GM23338 (cell line): ENCODE measurements at places on chromosomes 2 and 18. TPM values are rescaled to one million over a fixed set of nuclear protein-coding genes. Genes with fewer than 3 reads are reported as not detected.

DNA sequence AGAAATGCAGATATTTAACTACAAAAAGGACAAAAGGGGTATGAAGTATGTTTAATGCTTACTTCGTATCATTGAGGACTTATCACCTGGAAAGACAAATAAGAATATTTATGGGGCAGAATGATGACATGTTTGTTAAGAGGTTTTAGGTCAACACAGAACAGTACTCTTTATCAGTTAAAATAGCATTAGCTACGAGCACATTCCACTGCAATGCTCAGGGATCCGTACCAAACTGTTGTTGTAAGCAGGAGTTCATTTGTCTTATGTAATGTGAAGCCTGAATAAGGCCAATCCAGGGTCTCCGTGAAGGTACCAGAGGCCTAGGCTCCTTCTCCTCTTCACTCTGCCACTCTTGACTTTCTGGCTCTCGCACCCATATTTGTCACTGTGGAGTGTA, 465.7 kb upstream of the NRP2 start:
- DNase-seq, result no peak

LYG2 gene
- 1.2 TPM in 1 of 2 replicates, not detected in the other for total RNA-seq

DCDC2C gene
- total RNA-seq, result not detected in 2 replicates

DNA sequence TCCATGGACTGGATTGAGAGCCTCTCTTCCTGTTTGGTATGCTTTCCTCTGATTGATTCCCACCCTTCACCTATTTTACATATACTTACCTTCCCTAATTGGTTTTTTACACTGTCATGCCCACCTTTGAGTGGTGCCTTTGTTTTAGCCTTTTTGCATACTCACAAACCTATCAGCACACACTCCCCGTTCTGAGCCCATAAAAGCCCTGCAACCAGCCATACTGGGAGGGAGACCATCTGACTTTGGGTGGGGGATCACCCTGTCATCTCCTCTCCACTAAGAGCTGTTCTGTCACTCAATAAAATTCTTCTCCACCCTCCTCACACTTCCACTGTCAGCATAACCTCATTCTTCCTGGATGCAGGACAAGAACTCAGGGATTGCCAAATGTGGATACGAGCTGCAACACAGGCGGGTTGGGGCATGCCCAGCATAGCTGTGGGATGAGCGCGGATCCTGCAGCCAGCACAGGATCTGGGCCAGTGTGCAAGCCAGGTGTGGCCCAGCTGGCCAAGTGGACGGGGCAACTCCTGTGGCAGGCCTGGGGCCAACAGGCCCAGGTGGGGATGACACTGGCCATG, 9.4 kb upstream of the MOB1A start:
- DNase-seq, result peak; percentile 52

GRCh38 chr2:237258615-237259014, 155.3 kb downstream of the COL6A3 start:
- DNase-seq, result no peak

DNA sequence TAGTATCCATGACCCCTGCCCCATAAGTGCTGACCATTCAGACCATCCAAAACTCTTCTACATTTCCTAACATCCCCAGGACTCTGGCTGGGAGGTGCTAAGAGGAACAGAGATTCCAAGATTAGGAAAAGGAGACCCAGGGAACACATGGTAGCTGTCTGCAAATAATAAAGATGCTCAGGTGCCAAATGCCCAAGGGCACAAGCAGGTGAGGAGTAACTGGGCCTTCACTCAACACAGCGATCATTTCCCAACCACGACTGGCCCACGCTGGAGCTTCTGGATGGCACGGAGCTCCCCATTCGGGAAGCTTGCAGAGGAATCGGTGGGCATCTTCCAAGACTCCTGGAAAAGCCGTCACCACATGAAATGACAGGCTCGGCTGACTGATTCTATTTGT, 255.9 kb upstream of the SMIM21 start:
- no peak for DNase-seq

COLEC11 gene
- 0.43 and 1.3 TPM in 2 replicates for total RNA-seq

LINC00305 gene
- not detected in 2 replicates for total RNA-seq

GRCh38 chr2:96884299-96885094, 14.6 kb upstream of the SEMA4C start:
- DNase-seq, result no peak

CTNNA2 gene
- total RNA-seq, result 11.3 and 15.6 TPM in 2 replicates

PRKAG3 gene
- total RNA-seq, result not detected in 2 replicates
